CD8-positive, alpha-beta memory T cell (primary cell): ENCODE measurements at places on chromosomes 3 and 15.

DNA sequence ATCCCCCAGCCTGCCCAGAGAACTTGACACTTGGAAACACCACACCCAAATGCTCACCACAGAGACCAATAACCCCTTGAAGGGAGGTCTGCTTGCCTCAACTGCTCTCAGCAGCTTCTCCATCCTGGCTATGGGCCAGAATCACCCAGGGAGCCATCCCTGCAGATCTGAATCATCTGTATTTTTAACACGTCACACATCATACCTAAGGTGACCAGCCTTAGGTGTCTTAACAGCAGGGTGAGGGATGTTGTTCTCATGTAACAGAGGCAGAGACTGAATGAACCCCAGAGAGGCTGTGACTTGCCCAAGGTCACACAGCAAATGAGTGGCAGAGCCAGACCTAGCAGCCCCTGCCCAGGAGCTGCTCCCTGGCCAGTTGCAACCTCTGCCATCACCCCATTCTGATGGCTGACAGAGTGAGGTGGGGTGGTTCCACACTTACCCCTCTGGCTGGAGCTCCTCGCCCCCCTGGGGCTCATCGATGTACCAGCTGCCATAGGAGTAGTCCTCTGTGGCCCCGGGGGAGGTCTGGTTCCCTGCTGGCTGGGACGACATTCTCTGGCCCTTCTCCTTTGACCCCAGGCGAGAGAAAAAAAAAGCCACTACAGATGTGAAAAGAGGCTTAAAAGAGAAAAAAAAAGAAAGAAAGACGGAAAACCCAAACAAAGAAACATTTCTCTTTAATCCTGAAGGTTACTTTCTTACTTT, 722 bp downstream of the STRA6 start:
- no peak for DNase-seq

DNA sequence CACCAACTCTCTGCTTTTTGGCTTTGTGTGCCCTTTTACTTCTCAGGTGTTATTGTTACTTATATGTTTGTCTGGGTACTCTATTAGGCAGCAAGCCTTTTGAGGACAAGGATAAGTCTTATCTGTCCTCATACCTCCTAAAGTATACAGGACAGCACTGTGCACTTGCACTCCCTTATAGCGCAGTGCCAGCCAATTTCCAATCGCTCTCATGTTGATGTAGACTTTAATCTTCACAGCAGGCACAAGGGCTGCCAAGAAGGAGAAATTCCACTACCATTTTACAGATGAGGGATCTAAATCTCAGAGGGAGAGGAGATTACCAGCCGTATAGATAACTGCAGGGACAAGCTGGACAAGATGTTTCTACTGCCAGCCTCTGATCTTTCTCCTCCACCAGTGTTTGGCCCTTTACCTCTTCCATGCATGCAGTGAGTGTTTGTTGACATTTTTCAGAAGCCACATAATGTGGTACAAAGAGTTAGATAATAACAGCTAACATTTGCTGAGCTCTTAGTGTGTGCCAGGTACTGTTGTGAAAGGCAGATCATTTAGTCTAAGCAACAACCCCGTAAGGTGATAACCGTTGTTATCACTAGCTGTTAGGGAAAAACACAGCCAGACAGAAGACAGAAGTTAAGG, 30.1 kb downstream of the SST start:
- no peak for DNase-seq

DNA sequence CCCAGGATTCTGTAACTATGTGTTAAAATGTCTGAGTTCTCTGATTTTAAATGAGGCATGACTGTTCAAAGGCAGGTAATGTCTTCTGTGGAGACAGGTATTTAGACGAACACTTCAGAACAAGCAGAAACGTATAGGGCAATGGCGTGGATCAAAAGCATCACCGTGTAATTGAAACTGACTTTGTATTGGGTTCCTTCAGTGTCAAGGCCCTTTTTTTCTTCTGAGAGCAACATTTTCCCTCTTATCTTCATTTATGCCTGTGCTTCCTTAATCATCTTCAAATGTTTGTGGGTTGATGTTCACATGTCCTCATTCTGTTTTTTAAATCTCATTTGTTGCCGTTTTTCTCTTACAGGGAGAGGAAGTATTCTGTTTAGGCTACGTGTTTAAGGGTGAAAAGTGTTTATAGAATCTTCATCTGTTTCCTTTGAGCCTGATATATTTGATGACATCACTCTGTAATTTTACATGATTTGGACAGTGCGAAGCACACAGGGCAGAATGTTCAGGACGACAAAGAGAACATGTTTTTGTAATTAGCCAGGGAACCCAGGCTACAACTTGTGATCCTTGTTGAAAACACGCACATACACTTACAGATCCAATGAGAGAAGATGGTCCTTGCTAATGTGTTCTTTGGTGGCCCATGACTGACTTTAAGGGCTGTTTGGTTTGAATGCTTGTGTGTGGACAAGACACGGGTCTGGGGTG, 196.0 kb downstream of the LRTM1 start:
- DNase-seq: no peak

DNA sequence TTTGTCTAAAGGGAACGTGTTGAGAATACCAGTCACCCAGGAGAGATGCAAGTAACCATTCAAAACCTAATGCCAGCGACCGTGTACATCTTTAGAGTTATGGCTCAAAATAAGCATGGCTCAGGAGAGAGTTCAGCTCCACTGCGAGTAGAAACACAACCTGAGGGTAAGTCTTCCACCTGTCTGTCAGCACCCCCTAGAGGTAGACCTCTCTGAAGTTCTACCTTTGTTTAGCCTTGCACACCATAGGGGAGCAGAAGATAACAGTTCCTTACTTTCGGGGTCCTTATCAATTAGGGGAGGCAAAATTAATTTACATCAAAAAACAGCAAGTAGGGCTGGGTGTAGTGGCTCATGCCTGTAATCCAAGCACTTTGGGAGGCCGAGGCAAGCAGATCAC, 124.4 kb downstream of the HCN4 start:
- no peak for DNase-seq

DNA sequence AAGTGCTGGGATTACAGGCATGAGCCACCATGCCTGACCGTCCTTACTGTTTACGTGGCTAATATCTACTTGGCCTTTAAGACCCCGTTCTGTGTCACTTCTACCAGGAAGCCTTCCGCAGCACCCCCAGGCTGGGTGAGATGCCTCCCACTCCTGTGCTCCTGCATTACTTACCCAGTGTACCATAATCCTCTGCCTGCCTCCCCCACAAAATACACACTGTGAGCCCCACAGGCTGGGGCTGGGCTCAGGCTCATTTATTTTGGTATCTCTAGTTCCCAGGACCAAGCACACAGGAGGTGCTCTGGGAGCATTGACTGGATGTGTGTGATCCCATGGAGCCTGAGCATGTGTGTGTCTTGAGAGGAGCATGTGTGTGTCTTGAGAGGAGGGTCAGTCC, 14.9 kb downstream of the MRAS start:
- no peak for DNase-seq

- DNase-seq: no peak
These were observed 337.8 kb upstream of the CBLB start for GRCh38 chr3:106206613-106207012.

DNA sequence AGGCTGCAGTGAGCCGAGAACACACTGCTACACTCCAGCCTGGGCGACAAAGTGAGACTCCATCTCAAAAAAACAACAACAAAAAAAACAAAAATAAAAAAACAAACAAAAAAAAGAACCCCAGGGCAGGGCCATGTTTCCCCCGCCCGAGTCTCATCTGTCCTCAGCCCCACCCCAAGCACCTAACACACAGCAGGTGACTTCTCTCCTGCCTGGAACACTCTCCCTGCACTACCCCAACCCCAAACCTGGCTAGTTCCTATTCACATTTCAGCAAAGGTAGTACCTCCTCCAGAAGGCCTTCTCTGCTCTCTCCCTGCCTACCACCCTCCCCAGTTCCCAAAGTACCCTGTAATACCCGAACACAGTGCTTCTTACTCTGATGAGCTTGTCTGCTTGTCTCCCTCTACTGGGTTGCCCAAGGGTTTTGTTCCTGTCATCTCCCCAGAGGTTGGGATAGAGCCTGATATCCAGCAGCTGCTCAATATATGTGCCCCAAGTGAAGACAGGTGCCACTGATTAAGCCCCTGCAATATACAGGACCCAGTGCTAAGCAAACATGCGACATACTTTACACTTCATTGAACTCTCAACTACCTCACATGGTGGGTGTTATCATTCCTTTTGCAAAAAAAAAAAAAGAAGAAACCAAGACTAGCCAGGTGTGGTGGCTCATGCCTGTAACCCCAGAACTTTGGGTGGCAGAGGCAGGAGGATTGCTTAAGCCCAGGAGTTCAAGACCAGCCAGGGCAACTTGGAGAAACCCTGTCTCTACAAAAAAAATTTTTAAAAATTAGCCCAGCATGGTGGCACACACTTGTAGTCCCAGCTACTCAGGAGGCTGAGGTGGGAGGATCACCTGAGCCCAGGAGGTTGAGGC, 103.6 kb downstream of the DAPK2 start:
- no peak for DNase-seq

DNA sequence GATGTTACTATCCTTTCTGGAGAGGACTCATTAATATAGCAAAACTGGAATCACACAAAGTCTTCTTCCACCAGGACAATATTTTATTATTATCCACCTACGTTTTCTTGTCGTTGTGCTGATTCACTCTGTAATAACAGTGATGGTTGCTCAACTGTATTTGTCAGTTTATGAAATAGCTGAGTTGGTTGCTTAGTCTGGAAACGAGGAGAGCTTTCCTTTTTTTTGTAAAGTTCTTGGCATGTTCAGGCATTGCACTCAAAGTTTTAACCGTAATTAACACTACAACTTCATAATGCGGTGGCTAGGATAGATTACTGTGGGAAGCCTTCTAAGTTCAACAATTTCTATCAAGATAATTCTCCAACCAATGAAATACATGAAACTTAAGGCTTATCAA, 131.2 kb downstream of the RAP2B start:
- DNase-seq: no peak

DNA sequence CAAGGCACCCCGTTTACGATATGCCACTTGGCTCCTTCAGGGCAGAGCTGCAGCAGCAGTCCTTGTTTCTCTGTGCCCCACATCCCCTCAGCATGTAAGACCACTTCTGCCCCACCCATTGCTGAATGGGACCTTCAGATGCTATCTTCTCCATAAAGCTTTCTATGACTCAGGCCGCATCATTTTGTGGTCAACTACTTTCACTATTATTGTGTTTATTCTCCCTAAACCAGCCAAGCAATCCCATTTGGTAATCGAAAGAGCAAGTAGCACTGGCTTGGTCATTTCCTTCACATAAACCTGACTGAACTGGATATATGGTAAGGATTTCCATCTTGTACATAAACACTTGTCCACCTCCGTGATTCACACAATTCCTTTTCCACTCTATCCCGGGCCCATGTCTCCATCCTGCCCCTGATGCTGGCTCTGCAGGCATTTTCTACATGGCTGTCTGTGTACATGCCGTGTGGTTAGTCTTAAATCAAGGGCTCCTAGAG, 25.7 kb downstream of the LIPC start:
- no peak for DNase-seq

DNA sequence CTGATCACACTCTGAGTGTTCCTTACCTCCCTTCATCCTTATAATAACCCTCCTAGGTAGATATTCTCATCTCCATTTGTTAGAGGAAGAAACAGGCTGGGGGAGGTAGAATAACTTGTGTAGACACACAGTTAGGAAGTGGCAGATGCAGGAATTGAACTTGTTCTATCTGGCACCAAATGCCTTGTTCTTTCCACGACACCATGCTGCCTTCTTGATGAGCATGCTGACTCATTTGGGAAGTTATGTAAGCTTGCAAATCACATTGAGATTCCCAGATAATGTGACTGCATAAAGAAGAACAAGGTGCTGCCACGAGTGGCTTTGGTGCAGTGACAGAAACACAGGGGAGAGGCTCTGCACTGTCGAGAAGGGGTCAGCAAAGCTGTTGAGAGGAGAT, 27.5 kb upstream of the NDUFB4 start:
- DNase-seq: no peak

DNA sequence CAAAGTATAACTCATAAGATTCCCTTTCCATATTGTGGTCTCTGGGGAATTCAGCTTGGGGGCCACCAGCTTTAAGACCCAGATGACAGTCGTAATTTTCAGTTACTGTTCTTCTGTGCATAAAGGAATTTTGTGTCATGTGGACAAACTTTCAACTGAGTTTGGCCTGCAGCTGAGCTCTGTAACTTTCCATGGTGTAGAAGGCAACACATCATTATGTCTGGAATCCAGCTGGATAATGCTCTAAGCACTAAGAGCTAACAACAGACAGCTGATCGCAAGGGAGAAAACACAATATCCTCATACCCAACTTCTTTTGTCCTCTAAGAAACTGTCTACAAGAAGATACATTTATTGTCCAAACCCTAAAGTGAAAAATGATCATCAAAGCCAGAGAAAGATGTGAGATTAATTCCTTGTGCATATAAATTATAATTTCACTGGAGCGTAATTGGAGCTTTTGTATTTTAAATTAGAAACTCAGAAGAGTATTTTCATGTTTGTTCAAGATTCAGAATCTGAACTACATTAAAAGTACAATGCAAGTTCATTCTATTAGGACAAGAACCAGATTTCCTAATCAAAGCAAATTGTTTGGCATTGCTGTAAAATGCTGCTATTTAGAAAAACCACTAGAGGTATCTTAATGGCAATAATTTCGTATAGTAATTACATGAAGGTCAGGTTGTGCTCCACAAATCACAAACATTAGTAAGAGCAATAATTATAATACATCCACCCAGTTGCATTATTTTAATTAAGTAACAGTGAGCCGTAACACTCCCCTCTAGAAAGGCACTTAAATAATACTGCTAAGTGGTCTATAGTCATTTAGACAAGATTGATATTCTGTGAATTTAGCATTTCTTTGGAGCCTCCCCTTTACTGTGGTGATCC, 218.8 kb downstream of the ATP8B4 start:
- DNase-seq: no peak

DNA sequence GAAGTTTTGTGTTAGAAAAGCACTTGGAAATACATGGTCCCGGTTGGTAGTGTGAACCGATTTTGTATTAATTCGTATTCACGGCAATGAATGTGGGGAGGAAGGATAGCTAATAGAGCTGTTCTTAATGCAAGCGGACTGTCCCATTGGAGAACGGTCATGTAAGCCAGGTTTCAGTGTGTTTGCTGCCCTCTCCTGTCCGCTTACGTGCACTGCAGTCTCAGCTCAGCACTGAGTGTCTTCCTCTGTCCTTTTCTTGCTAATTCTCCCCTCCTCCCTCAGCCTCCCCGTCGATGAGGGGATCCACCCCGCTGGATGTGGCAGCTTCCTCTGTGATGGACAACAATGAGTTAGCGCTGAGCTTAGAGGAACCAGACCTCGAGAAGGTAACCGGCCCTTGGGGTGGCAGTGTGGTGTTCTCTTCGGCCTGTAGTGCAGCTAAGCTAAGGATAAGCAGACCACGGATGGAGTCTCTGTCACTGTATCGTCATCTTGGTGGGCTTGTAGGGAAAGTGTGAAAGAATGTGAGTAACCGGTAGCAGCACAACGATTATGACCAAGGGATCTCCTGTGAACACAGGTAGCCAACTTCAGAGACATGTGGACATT, 267.5 kb upstream of the CHRM5 start:
- DNase-seq: no peak

- DNase-seq: no peak
These were observed 93.1 kb downstream of the IL1RAP start for GRCh38 chr3:190607021-190607420.

- DNase-seq: no peak
These were observed 110.1 kb upstream of the MLF1 start for GRCh38 chr3:158460926-158461325.
